ENCODE measurements at places on chromosomes 1 and 21. TPM values are rescaled to one million over a fixed set of nuclear protein-coding genes. Genes with fewer than 3 reads are reported as not detected.

GRCh38 chr21:32311621-32312020 lies 13.0 kb downstream of the MRAP start:
- DNase-seq = no peak

DNA sequence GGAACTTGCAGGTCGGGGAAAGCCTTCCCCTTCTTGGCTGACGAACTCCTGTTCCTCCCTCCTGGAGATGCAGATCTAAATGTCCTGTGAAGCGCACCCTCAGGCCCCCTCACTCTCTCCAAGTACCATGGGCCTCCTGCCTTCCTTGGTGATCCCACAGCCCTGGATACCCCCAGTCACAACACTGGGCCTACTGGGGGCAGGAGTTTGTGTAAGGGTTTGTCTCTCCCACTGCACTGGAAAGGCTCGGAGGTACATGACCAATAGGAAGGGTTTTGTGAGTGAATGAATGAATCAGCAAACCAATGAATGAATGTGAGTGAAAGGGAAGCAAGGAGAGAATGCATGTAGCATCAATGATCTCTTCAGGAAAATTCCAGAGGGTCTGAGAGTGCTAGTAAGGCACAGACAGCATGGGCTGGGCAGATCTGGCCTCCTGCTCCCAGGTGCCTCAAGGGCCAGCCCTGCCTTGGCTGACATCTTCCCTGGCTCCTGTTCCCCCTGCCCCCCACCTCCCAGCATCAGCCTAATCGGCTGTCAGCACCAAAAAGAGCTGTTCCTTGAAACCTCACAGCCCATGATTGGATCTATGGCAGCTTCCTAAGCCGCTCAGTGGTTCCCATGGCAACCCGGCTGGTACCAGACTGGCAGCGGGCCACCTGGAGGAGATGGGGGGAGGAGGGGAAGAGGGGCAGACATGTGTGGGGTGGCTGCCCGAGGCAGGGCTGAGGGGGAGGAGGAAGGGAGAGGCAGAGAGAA lies 95.8 kb downstream of the VWA5B1 start:
- no peak for DNase-seq

- no peak for DNase-seq
Observed at GRCh38 chr1:47616906-47617305, 179.1 kb downstream of the FOXD2 start.

DNA sequence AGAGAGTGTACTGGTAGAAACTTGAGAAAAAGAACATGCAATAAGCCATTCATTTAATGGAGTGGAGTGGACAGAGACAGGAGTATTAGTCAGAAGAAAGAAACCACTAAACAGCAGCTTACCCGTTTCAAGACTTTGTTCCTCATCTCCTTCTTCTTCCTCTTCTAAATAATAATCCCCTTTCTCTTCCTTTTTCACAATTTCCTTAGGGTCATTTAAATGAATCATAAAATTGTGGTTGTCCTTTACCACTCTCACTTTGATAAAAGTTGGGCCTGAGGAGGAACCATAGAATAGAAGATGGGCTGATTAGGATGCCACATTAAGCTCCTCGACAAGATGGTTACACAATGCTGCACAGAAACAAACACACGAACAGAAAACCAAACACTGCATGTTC lies 109.6 kb downstream of the WDR3 start:
- no peak for DNase-seq

- no peak for DNase-seq
Observed at GRCh38 chr1:24186711-24186992, 437 bp downstream of the IFNLR1 start.

DNA sequence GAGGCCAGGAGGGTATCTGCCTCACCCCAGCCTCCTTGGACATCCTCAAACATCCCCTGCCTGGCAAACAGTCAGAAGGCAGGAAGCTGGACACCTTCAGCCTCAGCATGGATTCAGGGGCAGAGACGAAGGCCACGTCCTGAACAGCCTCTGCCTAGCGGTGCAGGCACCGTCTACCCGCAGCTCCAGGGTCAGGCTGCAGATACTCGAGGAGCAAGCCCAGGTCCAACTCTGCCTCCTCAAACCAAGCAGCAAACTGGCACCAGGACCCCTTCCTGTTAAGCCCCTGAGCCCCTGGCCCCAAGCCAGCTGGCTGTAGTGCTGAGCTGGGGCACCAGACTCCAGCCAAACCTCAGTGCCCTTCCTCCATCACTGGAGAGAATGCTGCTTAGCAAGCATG lies 494.7 kb downstream of the NPHP4 start:
- no peak for DNase-seq

DNA sequence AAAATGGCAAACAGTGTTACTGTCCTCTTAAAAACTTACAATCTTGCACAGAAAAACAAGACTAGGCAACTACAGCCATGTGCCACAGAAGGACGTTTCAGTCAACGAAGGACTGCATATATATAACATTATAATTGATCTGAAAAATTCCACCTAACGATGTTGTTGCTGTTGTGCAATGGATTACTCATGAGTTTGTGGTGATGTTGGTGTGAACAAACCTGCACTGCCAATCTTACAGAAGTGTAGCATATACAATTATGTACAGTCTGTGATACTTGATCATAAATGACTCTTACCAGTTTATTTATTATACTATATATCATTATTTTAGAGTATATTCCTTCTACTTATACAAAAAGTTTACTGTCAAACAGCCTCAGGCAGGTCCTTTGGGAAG lies 6.8 kb upstream of the VAMP4 start:
- DNase-seq = no peak

DNA sequence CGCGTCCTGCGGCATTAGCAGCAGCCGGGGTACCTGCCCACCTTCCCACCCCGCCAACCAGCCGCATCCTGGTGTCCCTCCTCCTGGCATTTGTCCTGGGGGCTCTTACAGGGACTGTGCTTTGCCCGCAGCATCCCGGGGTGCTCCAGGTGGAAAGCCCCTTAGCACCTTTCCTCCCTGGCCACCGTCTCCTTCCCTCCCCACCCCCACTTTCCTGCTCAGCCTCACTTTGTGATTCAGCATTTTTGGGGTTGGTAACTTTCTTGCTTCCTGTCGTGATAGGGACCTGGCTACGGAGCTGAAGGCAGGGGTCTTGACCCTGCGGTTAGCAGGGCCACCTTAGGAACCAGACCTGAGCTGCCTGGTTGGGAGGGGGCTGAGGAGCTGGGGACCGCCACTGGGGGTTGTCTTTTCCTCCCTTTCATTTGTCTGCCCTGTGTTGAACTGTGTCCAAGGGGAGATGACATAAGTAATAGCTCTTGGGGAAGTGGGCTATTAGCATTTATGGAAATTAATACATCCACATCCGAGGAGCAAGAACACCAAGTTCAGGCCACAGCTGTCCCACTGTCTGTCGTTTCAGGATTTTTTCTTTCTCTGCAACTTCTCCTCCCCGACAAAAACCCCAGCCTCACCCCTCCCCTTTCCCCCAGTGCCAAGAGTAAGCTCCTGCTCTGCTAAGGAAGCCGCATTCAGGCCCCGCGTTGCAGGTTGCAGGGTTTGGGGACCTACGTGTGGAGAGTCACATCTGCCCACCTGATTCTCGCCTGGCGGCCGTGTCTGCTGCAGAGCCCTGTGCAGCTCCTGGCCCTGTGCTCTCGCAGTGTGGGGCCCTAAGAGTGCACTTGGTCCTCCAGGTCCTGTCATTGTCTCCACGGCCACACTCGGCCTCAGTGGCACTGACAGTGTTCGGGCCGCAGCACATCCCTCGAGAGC lies 1.6 kb upstream of the NPHP4 start:
- peak; percentile 14 for DNase-seq

DNA sequence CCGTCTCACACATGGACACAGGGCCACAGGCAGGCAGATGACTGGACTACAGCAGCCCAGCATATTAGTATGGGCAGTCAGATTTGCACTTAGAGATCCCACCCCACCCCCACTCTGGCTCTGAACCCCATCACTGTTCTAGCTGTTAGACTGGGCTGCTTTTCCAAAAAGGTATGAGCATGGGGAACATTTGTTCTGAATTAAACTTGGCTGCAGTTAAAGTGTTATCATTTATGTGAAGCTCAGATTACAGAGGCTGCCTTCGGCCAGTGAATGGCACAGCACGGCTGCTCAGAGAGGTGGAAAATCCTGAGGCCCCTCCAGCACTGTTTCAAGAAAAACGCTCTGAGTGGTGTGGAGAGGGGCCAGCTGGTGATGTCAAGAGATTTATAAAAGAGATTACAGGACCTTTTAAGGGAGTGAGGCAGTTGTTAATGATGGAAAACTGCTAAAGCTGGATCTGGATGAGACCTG lies 6.9 kb upstream of the NOS1AP start:
- no peak for DNase-seq

- DNase-seq = no peak
Observed at GRCh38 chr1:40806731-40807695, 23.4 kb downstream of the KCNQ4 start.

DNA sequence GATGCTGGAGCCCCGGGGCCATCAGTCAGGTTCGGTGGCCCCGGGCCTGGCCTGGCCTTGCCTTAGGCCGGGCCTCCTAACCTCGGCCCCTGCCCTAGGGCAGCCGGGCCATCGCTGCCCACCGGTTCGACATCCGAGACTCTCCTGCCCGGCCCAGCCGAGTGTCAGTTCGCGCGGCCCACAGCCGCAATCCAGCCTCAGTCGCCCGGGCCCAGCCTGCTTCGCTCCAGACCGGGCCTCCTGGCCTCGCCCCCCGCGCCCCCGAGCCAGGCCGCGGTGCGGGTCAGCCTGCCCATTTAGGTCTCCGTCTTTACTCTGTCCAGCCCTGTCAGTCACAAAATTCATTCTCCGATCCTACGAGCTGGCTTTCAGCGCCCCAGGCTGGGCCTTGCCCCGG lies 777 bp downstream of the LRRC41 start:
- no peak for DNase-seq

GRCh38 chr1:208132287-208132882 lies 111.8 kb downstream of the PLXNA2 start:
- DNase-seq = peak; percentile 91

- no peak for DNase-seq
Observed at GRCh38 chr21:42622284-42622683, 31.1 kb upstream of the PDE9A start.

GRCh38 chr21:35635261-35635660 lies 425.1 kb downstream of the SETD4 start:
- DNase-seq = no peak

GRCh38 chr1:65846866-65847265 lies 54.2 kb downstream of the PDE4B start:
- no peak for DNase-seq

DNA sequence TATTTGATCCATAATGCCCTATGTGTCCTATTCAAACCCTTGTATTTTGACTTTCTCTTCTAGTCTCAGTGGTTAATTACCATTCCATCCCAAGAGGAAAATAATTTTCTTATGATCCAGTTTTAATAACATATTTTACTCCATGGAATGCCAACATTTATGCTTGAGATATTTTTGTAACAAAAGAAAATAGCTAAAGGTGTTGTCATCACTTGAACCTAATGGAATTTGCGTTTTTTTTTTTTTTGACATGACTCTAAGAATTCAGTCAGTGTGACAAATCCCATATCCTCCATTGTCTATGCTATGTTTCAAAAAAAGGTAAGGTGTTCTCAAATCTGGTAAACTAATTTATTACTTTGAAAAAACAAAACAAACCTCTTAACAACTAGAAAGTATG lies 324.1 kb upstream of the ADAMTS5 start:
- no peak for DNase-seq

- no peak for DNase-seq
Observed at GRCh38 chr21:17636711-17637110, 24.0 kb upstream of the BTG3 start.

GRCh38 chr1:109483672-109484518 lies at the start of gene ATXN7L2:
ATXN7L2 (plus strand) TSS chr1:109483905; CDS start chr1:109483954, 49 bp downstream.
- peak; percentile 89 for DNase-seq

DNA sequence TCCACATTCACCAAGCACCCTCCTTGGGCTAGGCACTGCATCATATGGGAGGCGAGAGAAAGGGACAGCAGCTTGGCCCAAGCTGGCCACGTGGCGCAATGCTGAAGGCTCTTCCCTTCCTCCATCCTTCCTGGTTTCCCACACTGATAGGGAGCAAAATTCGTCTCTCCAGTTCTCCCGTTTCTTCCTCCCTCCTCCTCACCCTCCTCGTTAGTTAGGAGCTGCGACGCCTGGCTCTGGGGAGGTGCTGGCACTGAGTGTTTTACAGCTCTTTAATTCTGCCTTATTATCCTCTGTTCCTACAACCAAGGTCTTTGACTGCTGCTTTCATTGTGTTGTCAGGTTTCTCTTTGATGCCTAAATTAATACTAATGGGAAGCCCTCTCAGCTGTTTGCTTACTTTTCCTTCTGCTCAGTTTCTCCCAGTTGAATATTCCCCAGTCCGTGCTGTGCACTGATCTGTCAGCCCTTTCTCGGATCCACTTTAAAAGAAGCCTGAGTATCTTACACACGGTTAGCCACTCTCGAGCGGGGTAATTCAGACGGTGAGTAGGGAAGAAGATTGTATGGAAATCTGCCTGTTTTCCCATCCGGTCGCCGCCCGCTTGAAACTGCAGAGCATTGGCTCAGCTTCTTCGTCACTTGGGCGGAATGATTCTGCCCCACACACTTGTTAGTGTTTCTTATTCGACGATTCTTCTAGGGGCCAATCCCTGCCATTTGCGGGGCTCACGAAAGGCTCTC lies 56.2 kb upstream of the SMYD2 start:
- DNase-seq = no peak

DNA sequence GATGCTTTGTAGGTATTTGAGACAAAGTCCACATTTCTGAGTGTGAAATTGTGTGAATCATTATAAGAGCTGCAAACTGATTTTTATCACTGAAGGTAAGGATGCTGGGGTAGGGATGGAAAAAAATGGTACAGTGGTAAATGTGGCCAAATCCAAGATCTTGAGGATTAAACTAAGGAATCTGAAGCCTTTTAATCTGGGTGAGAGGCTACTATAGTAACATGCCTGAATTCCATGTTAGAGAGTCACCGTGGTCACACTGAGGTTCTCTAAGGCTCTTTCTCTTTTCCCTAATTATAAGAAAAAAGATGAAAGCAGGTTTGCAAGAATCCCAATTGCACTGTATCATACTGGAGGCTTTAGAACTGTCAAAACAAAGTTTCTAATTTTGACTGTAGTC lies 17.6 kb downstream of the PTGER3 start:
- DNase-seq = no peak

GRCh38 chr21:29739176-29739575 lies 200.6 kb downstream of the GRIK1 start:
- DNase-seq = no peak

GRCh38 chr1:244801246-244801645 lies 34.2 kb upstream of the COX20 start:
- DNase-seq = no peak

GRCh38 chr21:42309753-42310213 lies 5.4 kb downstream of the TFF3 start:
- peak; percentile 54 for DNase-seq

DNA sequence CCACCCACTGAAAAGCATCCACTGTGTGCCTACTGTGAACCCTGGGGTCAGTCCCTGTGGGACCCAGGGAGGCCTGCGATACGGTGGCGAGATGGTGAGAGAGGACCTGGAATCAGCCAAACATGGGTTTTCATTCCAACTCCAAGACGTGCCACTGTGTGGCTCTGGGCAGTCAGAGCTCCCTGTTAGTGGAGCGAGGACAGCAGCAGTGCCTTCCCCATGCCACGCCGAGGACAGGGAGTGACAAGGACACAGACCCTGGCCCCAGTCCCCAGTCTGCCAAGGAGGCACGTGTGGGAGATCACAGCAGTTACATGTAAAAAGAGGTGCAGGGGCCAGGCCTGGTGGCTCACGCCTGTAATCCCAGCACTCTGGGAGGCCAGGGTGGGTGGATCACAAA lies 50.9 kb upstream of the TMEM51 start:
- DNase-seq = no peak

Gene SLC30A2
- total RNA-seq = 1.1 TPM

Gene CDK18
- 18.5 TPM for total RNA-seq

Gene AIRE
- total RNA-seq = not detected

Gene GNG4
- total RNA-seq = 3.5 TPM

Gene PLPPR4
- total RNA-seq = not detected

Gene KRTAP12-1
- total RNA-seq = not detected

Gene BRDT
- not detected for total RNA-seq

Gene PDC
- total RNA-seq = not detected
